Activated T-helper 17 cell treated with anti-CD3 and anti-CD28 coated beads, Interleukin-2, amount 50 U/mL, for 72 hours (primary cell): ENCODE measurements at places on chromosomes 1 and 21. TPM values are rescaled to one million over a fixed set of nuclear protein-coding genes. Genes with fewer than 3 reads are reported as not detected.

The CELSR2 gene
- 1.3 TPM for total RNA-seq

The AQP10 gene
- not detected for total RNA-seq

DNA sequence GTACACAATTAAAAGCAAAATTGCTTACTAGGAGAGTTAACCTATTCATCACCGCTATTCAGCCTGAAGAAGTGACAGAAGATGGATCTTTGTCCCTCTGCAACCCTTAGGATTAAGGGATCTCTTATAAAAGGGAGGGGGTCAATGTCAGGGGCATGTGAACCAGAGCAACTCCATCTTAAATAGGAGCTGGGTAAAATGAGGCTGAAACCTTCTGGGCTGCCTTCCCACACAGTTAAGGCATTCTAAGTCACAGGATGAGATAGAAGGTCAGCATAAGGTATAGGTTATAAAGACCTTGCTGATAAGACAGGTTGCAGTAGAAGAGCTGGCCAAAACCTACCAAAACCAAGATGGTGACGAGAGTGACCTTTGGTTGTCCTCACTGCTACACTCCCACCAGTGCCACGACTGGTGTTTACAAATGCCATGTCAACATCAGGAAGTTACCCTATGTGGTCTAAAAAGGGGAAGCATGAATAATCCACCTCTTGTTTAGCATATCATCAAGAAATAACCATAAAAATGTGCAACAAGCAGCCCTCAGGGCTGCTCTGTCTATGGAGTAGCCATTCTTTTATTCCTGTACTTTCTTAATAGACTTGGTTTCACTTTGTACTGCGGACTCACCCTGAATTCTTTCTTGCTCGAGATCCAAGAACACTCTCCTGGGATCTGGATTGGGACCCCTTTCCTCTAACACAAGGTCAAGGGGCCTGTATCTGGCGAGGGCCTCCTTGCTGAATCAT lies 35.3 kb upstream of the NEK2 start:
- no peak for ATAC-seq

GRCh38 chr1:27157194-27157593 lies 2.3 kb upstream of the SLC9A1 start:
- ATAC-seq, result no peak

DNA sequence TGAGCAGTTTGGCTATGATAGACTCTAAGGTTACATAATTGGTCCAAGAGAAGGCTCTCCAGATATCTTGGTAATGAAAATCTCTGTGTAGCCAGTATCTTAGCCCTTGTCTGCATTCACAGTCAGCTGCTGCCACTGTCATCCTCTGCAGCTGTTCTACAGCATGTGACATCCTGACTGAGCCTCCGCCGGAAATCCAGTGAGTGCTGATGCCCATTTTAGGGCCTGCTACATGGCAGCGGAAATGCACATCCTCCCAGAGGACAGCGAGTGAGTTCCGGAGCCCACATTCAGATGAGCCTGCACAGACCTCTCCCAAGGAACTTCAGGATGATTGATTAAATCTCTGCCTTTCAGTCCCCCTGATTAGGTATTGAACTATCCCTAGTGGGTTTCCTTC lies 237.1 kb downstream of the HHIPL2 start:
- peak; percentile 60 for ATAC-seq

DNA sequence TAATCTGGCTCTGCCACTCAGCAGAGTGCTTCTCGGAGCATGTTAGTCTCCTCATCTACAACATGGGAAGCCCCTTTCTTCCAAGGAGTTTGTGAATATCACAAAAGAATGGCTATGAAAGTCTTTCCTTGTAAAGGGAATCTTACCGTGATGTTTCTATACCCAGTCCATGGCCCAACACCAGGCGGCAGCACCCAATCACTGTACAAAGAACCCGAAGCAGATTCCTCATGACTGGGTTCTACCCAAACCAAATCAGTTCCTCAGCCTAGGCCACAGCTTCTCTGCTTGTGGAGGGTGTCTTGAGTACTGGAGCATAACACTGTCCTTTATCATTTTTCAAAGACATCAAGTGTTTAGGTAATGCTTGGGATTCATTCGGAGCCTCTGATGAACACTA lies 16.6 kb upstream of the SLFNL1 start:
- ATAC-seq, result no peak

DNA sequence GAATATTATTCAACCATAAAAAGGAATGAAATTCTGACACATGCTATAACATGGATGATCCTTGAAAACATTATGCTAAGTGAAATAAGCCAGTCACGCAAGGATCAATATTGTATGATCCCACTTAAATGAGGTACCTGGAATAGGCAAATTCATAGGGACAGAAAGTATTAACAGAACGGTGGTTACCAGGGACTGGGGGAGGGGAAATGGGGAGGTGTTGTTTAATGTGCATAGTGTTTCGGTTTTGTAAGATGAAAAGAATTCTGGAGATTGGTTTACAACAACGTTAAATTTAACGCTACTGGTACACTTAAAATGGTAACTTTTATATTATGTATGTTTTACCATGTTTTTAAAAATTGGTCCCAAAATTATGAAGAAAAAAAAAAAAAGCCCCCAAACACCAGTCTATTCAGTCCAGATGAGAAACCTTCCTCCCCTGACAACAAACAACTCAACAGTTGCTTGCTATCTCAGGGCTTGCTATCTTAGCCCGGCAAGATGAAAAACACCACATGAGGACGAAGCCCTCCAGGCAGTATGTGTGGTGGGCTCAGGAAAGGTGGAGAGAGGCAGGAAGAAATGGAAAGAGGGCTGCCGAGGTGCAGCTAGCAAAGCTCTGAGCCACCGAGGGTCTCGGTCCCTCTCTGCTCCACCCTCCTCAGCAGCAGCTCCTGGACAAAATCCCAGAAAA lies 8.5 kb downstream of the NUAK2 start:
- ATAC-seq, result no peak

- no peak for ATAC-seq
These were observed 283.7 kb downstream of the ZNF648 start for GRCh38 chr1:181777812-181778211.

The C1QC gene
- not detected for total RNA-seq

DNA sequence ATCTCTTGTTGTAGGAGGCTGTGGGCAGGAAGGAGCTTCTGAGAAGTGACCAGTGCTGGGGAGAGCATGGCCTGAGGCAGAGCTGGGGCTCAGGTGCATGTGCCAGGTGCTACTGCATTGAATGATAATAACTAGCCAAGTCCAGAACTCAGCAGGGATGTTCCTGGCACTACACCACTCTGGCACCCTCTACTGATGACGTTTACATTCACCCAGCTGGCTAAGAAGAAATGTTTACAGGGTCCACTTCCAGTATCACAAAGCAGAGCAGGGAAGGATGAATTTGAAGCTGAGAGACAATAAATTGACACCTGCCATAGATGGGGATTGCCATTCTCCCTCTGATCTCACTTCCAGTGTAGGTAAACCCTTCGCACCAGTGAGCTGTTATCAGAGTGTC lies 411.8 kb downstream of the SETD4 start:
- no peak for ATAC-seq

GRCh38 chr1:200436436-200436835 lies 26.6 kb upstream of the ZNF281 start:
- no peak for ATAC-seq

DNA sequence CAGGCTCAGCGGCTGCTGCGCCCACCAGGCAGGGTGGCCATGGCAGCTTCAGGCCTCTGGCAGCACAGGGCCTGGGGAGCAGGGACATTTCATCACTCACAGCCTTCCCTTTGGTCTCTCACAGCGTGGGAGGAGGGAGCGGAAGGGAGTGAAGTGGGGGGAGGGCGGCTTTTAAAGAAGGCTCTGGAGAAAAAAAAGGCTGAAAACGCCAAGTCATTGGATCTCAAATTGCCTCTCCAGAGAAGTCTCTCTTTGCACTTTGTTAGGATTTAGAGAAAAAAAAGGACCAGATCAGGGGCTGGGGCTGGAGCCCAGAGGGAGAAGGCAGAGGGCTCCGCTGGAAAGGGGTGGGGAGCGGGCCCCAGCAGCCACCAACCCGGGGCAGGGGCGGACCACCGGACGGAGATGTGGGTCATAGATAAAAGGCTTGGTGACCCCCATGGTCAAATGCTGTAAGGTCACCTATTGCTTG lies 209.9 kb downstream of the GRIK3 start:
- ATAC-seq, result no peak

GRCh38 chr1:226135709-226136108 lies 50.8 kb downstream of the ACBD3 start:
- no peak for ATAC-seq

The TEDDM1 gene
- not detected for total RNA-seq

The NEGR1 gene
- not detected for total RNA-seq

GRCh38 chr1:31152181-31152795 lies 86.8 kb upstream of the PUM1 start:
- no peak for ATAC-seq

- no peak for ATAC-seq
These were observed 1797.7 kb downstream of the MRPL39 start for GRCh38 chr21:23809573-23809972.

DNA sequence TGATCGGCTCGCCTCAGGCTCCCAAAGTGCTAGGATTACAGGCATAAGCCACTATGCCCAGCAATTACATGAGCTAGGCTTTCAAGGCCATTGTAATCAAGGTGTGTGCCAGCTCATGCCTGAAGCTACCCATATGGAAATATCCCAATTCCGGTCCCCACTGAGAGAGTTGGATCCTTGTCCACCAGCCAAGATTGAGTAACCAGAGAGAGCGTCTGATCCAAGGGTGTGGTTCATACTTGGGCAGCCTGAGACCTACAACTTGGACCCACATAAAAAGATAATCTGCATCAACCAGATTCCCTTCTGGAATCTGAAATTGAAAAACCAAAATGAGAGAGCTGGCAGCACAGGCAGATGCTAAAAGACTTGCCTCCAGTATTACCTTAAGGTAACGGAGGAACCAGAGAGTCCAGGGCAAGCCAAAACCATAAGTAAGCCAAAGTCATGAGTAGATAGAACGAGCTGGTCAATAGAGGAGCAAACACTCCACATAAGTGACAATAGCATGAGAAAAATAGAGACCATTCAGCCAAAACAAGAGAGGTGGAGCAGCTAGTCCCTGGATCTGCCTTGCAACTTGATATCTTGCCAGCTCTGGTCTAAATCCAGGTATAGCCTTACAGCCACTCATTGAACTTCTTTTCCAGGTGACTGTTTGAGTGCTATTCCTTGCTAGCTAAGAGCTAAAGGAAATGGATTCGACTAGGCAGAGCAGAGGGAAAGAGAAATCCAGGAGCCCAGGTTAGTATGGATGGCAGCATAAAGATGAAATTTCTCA lies 63.8 kb upstream of the ATP1A1 start:
- ATAC-seq, result no peak

GRCh38 chr1:202568410-202568809 lies 141.8 kb downstream of the SYT2 start:
- ATAC-seq, result no peak

DNA sequence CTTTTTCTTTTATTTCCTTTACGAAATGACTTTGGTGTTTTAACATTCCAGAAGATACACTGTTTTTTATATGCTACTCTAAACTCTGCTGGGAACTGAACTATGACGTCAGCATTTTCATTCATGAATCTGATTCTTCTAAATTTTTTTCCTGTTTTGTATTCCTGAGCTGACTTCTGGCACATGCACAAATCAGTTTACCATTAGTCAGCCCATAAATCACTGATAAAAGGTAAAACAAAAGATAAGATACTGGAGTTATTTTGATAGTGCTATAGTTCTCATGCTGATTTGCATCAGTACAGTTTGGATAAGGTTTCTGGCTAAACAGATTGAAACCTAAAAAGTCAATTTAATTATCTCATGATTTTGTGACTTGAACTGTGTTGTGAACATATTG lies 10.4 kb downstream of the CAMTA1 start:
- ATAC-seq, result no peak

- ATAC-seq, result no peak
These were observed 26.8 kb downstream of the LAMC2 start for GRCh38 chr1:183212870-183213269.

GRCh38 chr1:39845569-39846566 lies 37.4 kb downstream of the TRIT1 start:
- ATAC-seq, result peak; percentile 90

DNA sequence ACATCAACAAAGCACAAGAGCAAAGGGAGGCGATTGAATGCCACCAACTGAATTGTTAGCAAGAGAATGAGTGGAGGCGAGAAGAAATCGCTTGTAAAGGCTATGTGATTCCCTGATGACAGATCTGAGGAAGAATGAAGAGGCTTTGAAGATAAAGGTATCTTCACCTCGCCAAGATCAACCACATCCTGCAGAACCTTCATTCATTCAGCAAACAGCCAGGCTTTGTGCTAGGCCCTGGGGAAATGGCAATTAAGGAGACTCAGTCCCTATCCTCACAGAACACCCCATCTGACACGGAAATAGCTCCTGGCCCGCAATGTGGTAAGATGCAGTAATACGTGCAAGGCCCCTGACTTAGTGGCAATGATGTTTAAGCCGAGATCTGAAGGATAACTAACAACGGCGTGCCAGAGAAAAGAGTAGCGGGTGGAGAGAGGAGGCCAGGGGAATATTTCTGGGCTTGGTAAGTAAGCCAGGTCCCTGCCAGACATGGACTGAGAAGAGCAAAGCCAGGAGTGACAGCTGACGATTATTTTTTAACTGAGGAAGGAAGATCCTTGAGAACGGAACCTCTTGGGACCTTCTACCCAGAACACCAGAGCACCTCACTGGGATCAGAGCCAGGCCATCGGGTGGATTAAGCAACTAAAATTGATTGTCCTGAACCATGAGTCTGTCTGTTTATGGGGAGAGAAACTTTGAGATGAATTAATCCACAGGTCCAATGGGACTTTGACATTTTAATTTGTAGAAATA lies 4.6 kb upstream of the VSIG8 start:
- no peak for ATAC-seq

DNA sequence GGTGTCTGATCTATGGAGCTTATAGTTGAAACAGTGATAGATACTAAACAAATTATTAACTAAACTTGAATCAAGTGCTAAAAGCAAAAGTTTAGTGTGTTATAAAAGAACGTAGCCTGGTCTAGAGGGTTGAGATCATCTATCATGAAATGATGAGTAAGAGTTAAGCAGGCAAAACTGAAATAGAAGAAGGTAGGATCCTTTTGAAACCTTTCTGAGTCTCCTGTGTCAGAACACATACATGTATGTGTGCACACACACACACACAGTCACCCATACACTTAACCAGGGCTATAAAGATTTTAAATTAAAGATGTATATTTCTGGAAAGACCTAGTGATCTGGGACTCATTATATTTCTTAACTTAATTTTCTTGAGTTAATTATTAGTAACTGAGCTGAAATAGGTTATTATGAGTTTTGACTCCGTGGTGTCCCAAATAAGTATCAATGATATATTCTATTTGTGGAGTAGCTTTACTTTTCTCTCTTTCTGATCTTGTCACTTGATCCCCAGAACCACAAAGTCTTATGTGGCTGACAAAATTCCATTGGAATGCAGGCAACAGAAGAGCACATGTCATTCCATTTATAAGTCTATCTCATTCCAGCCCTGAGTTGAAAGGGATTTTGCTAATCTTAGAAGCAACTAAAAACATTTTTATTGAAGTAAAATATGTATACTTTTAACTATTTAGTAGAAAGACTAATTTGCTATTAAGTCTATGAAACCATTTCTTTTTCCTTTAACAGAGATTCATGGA lies 70.7 kb downstream of the PRRX1 start:
- no peak for ATAC-seq

The LRRC71 gene
- total RNA-seq, result not detected
